ENCODE measurements at places on chromosomes 5 and 9. TPM values are rescaled to one million over a fixed set of nuclear protein-coding genes. Genes with fewer than 3 reads are reported as not detected.

Gene DNLZ
- total RNA-seq, result 37.0 TPM

Gene GPR150
- not detected for total RNA-seq

Gene SPOCK1
- total RNA-seq, result 18.9 TPM

Gene CTXN3
- not detected for total RNA-seq

Gene FOXE1
- not detected for total RNA-seq

Gene FOXD1
- not detected for total RNA-seq

Gene EGFLAM
- total RNA-seq, result 7.5 TPM

Gene PDGFRB
- total RNA-seq, result 45.6 TPM

Gene TMEM171
- total RNA-seq, result not detected

Gene PPP2R2B
- total RNA-seq, result 2.6 TPM

Gene STXBP1
- total RNA-seq, result 42.7 TPM

Gene NR2F1-AS1
- 0.87 TPM for total RNA-seq

Gene PCDHGA9
- total RNA-seq, result 5.3 TPM

Gene NDST1
- total RNA-seq, result 68.5 TPM

Gene MARCOL
- not detected for total RNA-seq

Gene C5orf34
- total RNA-seq, result 0.60 TPM

Gene ANKDD1B
- 0.46 TPM for total RNA-seq

Gene BHMT2
- 4.9 TPM for total RNA-seq

Gene RGS7BP
- 1.3 TPM for total RNA-seq

Gene TUSC1
- total RNA-seq, result 8.4 TPM

Gene SLCO6A1
- not detected for total RNA-seq

Gene DOK3
- 4.2 TPM for total RNA-seq

Gene FUT7
- 0.48 TPM for total RNA-seq

Gene ADRB2
- 7.9 TPM for total RNA-seq

Gene OBP2B
- not detected for total RNA-seq

Gene MAMDC4
- total RNA-seq, result 6.1 TPM

Gene TMEM174
- not detected for total RNA-seq

Gene ADGRV1
- not detected for total RNA-seq

Gene GTF3C4
- 8.4 TPM for total RNA-seq

Gene MRNIP
- 8.5 TPM for total RNA-seq

Gene HTR1A
- total RNA-seq, result not detected

Gene EDIL3
- 25.8 TPM for total RNA-seq

Gene AFAP1L1
- 30.4 TPM for total RNA-seq

Gene EQTN
- not detected for total RNA-seq

Gene PRKAA1
- 44.9 TPM for total RNA-seq

Gene ROPN1L
- not detected for total RNA-seq

Gene SCGB3A2
- total RNA-seq, result not detected

Gene LNPEP
- 76.2 TPM for total RNA-seq

Gene LCN10
- 2.8 TPM for total RNA-seq

Gene JAKMIP2
- total RNA-seq, result 0.25 TPM

Gene FBXW5
- total RNA-seq, result 326 TPM

Data from heart left ventricle (tissue), 16 donors.